ENCODE measurements at places on chromosomes 12 and 14.

DNA sequence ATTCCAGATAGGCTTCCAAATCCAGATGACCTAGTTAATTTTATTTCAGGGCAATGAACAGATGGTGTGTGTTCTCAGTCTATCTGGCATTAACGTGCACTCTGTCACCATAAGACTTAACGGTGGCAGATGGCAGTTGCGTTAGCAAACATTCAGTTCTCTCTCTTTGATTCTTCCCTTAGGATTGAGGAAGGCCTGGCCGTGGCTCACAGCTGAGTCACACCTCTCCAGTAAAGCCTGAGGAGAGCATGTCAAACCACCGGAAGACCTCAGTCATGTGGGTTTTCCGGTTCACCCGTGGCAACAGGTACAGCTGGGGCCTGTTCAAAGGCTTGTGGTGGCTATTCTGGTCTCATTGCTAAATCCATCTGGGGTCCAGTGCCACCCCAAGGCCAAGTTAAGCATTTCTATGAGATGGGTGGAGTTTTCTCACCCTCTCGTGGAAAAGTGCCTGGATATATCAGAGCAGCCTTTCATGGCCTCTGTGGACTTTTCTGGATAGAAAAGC is 545.1 kb upstream of the ATP2B1 start:
- peak; percentile 13 for DNase-seq

GRCh38 chr14:50620341-50620740 is 47.8 kb downstream of the SAV1 start:
- DNase-seq = no peak

- DNase-seq = no peak
Measured at GRCh38 chr14:64060648-64061096, 207.9 kb downstream of the SYNE2 start.

DNA sequence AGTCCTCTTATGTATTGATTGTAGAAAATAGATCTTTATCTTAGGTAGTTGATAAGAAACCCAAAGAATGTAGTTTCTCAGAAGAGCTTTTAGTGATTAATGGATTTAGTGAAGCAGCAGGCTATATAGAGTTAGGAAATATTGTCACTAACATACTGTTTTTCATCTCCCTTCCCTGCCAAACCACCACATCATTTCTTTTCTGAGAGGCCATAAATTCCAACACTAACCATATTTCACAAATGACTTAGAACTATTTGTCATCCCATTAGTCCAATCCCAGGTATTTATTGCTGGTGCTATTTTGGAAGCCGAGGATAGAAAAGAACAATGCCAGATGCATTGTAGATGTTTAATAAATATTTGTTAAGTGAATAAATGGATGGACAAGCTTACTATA is 185.7 kb downstream of the KICS2 start:
- DNase-seq = no peak

DNA sequence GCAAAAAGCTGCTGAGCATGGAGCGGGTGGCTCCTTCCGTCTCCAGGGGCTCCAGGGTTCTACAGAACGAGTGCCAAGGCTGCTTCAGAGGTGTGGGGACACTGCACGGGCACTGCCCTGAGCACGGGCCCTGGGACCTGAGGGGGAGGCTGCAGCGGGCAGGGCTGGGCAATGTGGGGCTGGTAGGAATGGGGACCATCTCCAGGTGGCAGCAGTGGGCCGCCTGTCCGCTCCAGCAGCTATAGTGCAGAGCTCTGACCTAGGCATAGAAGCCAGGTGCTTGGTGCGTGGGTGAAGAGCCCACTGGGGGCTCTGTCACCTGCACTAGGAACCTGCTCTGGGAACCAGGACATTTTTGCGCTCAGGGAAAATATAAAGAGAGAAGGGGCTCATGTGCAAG is 22.3 kb downstream of the HDAC7 start:
- DNase-seq = no peak

DNA sequence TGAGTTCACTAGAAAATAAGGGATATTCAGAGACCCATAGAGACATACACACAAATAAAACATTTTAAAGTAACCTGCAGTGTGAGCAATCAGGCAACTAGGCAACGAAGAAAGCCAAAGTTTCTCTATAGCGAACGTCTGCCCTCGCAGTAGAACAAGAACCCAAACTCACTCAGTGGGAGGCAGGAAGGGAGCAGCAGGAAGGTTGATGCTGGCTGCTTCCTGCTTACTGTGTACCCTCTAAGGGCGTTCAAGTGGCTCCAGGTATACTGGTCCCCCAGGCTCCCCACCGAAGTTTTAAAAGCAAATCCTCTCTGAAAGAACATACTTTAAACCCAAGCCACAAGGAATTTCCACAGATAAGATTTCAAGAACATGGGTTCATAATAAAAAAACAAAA is 249.3 kb downstream of the FOXN3 start:
- DNase-seq = no peak

- DNase-seq = no peak
Measured at GRCh38 chr14:93239869-93240677, 33.0 kb downstream of the UBR7 start.

DNA sequence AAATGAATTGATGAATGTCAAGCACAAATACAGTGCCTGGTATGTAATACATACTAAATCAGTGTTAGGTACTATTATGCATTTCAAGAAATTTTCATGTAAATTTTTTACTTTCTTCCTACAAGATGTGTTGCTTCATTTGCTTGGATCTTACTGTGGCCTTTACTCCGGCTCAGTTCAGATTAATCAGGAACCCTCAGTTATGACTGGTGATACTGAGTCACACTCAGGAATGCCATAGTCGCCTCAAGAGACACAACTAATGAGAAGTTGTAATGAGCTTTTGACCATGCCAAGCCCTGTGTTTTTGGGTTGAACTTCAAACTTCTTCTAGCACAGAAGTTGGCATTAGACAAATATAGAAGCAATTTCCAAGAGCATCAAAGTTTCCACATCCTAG is 96.0 kb downstream of the TGFB3 start:
- no peak for DNase-seq

- no peak for DNase-seq
Measured at GRCh38 chr14:105761842-105762241, 235.5 kb downstream of the TMEM121 start.

DNA sequence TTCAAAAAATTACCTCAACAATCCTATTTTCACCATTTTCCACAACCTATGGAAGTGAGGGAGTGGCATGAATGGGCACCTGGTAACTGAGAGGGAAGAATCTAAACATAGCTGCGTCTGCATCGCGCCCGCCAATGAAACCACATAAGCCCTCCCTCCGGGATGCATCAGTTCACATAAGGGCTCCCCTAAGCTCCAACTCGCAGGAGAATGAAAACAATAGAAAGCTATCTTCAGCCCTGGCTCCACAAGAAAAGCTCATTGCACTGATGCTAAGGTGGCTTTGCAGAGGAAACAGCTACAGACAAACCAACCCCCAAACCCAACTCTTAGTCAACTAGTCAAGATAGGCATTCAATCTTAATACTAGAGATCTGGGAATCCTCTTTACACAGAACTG is 173.3 kb downstream of the FOXN3 start:
- DNase-seq = no peak

- no peak for DNase-seq
Measured at GRCh38 chr12:121781998-121782979, 11.2 kb downstream of the RHOF start.

GRCh38 chr12:29132316-29132715 is 16.8 kb upstream of the FAR2 start:
- no peak for DNase-seq

DNA sequence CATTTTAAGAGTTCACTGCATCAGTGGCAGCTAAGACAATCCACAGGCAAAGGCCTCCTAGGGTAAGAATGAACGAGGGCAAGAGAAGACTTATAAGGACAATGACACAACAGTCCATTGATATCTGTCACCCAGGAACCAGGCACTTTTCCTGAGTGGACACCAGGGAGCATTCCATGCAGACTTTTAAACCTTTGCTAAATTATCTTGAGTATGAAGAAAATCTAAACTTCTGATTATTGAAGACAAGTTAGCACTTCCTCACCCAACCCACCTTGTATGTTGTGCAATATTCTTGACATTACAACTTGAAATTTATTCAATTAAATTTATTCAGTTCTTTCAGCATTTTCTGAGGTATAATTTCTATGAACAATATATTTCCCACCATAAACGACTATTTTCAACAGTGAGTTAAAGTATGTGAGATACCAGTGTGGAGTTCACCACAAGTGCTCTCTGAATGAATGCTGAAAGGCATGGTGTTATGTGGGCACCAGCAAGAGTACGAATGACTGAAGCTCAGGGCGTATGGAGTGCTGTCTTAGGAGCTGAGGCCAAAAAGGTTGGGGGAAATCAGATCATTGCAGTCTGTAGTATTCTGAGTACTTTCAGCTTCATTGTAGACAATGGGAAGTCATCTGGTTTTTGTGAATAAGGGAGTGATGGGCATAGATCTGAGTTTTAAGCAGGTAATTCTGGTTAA is 124.3 kb upstream of the LMNTD1 start:
- no peak for DNase-seq

GRCh38 chr14:22370084-22370847 is 218.8 kb downstream of the DAD1 start:
- DNase-seq = no peak

DNA sequence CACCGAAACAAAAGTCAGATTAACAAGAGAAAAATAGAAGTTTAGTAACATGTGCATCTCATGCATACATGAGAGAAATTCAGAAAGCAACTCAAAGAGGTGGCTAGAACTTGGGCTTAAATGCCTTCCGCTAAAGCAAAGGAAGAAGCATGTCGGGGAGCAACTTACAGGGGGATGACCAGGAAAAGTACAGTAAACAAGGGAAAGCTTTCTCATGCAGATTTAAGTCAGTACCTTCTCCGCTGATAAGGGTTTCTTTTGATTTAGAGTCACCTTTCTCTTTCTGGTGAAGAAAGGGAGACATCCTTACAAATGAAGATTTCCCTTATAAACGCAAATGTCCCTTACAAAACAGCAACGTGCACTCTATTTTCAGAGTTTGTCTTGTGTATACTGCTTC is 6.0 kb upstream of the RNASE6 start:
- DNase-seq = no peak
